ENCODE measurements at places on chromosomes 16 and 17.

DNA sequence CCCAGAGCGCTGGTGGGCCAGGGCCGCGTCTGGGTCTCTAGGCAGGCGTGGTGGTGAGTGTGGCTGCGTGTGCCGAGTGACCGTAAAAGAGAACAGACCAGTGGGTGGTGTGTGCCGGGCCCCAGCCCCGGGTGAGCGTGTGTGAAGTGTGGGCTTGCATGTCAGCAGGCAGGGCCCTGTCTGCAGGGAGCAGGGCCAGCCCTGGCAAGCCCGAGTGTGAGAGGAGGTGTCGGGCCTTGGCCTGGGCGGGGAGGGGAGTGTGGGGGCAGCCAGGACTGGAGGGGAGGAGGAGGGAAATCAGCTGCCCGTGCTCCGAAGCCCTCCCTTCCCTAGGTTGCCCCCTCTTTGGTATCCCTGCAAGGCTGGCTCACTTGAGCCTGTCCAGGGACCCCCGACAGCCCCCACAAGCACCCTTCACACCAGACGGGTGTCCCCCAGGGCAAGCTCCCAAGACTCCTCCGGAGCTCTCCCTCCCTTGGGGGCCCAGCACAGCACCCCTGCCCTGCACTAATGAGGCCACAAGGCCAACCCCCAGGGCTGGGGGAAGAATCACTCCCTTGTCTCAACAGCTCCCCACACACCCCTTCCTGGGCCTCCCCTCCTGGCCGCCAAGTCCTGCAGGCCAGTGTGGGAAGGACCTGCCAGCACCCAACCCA is 1.9 kb downstream of the USH1G start:
- no peak for DNase-seq

DNA sequence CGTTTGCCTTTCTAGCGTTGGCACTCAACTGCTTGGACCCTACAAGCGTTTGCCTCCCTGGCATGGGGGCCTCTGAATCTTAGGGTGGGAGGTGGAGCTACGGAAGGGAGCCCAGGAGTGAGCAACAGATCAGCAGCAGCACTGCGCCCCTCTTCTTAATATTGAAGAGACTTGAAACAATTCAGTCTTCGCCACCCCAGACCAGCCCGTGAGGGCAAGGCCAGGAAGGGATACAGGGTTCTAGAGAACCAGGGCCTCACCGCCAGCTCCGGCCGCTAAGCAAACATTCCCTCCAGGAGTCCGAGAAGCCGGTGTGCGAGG is 1.5 kb upstream of the GPRC5C start:
- DNase-seq = no peak

DNA sequence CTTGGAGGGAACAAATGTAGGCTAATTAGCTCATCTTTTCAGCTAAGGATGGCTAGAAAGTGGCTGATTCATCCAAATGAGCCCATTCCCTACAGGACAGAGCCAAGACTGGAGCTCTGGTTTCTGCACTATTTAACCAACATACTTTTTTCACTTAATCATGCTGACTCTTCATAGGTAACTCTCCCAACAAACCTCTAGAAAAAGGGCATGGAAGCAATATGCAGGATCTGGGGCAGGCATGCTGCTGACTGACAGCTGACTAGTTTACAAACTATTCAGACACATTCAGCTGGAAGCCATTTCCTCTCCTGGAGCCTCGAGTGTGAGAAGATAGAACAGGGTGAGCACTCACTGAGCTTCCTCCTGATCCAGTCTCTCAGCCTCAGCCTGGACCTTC is 6.2 kb downstream of the BECN1 start:
- no peak for DNase-seq

DNA sequence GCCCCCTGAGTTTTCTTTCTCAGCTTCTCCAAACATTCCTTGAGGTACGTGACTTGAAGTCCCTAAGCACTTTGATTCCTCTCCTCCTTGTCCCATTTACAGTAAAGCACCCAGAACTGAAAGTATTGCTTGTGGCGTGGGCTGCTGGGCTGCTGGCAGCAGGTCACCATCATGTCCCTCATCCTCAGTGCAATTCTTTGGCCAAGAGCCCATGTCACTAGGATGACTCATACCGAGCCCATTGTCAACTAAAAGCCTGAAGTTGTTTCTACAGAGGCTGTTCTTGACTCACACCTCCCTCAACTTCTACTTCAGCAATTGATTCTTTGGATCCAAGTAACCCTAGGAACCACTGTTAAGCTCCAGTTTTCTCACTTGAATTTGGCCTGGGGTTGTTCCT is 54.3 kb downstream of the KPNA2 start:
- peak; percentile 43 for DNase-seq

GRCh38 chr17:42683407-42684034 is 1.2 kb downstream of the CNTNAP1 start:
- DNase-seq = no peak

DNA sequence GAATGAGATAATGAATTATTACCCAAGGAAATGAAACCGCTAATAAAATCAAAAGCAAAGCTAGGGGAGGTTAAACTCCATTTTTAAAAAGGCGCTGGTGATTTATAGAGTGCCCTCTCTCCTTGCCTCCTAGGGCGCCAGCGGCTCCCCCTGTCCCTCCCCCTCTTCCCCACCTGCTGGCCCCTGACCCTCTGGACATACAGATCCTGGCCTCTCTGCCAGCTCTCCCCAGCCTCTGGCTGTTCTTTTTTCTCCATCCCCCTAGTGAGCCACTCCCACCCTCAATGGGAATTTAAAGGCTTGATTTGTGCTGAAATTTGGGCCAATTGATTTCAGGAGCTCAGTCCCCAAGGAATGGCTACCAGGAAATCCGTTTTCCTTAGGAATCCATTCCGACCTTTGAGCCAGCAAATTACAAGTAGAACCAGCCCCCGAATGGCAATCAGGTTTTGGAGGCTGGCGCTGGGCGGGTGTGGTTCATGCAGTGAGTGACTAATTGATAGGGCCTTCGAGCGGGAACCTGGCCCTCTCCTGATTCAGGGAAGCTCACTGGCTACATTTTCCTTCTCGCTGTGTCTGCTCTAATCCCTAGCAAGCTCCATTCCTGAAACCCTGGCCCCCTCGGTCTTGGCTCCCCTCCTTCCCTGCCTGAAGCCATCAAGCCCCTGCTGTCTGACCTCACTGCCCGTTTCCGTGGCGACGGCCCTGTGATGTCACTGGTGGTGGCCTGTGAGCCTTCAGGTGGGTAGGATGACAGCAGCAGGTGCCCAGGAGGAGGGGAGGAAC is 141.9 kb upstream of the SDK2 start:
- no peak for DNase-seq

DNA sequence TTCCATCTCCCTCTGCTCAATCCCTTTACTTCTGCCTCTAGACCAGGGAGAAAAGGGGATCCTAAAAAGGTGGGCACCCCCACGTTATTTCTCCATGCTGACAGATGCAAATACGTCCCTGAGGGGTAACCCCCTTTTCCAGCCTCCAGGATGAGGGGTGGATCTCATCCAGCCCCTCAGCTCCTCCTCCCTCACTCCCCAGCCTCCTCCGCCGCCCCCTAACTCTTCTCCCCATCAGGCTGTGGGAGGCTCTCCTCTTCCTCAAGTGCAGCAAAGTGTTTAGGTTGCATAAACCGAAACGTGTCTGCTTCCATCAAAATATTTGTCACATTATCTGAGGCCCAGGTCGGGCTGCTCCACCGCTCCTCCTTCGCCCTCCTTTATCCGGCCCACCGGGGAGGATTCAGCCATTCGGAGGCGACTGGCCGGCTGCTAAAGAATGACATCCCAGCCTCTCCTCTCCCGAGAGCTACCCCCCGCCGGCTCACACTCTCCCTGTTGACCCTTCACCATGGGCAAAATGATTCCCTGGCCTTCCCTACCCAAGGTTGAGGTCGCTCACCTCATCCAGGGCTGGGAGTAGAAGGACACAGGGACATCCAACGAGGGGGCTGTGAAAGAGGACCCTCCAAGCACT is 1.2 kb upstream of the C1QL1 start:
- no peak for DNase-seq

GRCh38 chr17:352421-353212 is at the start of gene RPH3AL:
RPH3AL (minus strand) TSS chr17:352807; CDS start chr17:327543, 25,264 bp downstream.
- DNase-seq = no peak

DNA sequence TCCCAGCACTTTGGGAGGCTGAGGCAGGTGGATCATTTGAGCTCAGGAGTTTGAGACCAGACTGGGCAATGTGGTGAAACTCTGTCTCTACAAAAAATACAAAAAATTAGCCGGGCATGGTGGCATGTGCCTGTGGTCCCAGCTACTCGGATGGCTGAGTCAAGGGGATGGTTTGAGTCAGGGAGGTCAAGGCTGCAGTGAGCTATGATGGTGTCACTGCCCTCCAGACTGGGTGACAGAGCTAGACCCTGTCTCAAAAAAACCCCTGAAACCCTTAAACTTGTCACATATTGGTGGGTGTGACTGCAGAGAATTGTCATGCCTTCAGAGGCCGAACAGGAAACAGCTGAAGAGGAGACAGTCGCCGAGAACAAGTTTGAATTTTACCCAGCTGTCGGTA is 13.4 kb downstream of the RPTOR start:
- DNase-seq = no peak

- DNase-seq = no peak
Measured at GRCh38 chr16:71368958-71369357, 10.4 kb downstream of the CALB2 start.

- DNase-seq = no peak
Measured at GRCh38 chr17:48483471-48484131, 47.2 kb downstream of the HOXB1 start.

DNA sequence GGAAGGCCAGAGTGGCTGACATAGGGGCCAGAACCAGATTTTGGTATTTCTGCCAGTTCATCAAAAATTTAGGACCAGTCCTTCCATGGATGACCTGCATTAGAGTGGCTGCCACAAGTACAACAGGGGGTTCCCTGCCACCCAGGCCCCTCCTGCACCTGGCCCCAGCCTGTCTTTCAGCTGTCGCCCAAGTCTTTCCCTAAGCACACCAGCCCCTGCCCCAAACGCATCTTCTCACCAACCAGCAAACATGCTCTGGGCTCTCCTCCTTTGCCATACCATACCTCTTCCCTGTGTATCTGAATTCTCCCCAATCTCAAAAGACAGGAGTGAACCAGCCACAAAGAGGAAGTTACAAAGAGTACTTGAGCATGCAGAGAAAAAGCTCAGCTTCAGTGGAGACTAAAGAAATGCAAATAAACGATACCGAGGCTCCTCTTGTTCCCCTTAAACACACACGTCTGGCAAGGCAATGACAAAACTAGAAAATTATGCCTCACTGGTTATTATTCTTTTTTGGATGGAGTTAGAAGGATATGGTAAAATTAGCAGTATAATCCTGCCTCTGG is 130.6 kb downstream of the DYNLRB2 start:
- no peak for DNase-seq

DNA sequence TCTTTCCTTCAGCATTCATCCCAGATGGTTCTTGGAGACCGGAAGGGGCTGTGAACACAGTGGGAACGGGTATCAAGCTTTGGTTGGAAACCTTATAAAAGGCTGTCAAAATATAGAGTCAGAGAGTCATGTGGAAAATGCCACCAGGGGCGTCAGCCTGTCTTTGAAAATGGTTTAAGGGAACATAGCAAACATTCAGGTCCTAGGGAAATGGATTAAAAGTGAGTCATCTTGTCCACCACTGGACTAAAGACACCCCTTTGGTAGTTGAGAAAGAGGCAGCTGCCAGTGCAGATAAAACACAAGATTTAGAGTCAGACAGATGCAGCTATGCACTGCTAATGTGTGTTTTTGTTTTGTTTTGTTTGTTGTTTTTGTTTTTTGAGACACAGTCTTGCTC is 47.8 kb upstream of the BCO1 start:
- DNase-seq = no peak

DNA sequence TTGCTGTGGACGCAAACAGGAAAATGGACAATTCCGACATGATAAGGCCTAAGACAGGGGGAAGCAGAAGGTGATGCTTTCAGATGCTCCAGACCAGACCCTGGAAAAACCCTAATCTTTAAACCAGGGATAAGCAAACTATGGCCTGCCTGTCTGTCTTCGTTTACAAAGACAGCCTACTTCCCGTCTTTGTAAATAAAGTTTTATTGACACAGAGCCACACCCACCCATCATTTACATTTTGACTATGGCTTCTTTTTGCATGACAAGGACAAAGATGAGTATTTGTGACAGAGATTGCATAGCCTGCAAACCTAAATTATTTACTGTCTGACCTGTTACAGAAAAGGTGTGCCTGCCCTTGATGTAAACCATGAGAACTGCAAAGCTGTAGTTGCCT is 177.9 kb downstream of the WSCD1 start:
- no peak for DNase-seq

- DNase-seq = peak; percentile 32
Measured at GRCh38 chr17:82767041-82767754, 15.3 kb downstream of the TBCD start.

GRCh38 chr16:57775661-57776469 is 26.4 kb downstream of the KIFC3 start:
- no peak for DNase-seq

- DNase-seq = no peak
Measured at GRCh38 chr16:85522842-85523601, 90.1 kb upstream of the GSE1 start.

DNA sequence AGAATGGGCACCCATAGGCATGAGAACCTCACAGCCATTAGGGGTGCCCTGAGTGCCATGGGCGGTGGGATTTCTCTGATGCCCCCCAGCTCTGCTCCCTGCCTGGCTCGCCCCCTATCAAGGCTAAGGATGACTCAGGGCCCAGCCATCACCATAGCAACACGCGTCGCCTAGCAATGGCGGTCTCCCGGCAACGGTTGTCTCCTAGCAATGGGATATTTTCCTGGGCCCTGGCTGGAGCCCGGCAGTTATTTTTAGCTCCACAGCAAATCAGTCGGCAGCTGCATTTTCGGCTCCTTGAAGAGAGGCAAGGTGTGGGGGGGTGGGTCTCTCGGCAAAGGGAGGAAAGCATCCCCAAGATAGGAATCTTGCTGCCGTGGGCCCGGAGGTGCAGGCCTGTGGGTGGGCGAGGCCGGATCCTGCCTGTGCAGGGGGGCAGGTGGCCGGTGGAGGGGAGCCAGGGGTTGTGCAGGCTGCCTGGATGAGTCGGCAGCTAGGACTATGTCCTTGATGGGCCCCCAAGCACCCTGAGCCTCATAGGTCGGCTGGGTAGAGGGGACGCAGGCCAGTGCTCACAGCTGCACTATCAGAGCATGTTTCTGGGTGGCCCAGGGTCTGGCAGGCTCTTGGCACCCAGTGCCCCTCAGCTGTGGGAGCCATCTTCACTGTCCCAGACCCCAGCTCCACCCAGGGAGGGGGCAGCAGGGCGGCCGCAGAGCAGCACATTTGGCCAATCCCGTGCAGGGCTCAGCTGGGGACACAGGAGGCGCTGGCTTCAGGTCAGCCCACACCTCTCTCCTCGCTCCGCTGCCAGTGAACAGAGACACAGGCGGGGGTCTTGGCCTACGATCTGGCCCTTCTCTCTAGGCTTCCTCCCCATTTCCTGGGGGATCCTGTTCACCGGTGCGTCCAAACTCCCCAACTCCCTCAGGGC is 4.2 kb upstream of the FBXL16 start:
- DNase-seq = no peak

DNA sequence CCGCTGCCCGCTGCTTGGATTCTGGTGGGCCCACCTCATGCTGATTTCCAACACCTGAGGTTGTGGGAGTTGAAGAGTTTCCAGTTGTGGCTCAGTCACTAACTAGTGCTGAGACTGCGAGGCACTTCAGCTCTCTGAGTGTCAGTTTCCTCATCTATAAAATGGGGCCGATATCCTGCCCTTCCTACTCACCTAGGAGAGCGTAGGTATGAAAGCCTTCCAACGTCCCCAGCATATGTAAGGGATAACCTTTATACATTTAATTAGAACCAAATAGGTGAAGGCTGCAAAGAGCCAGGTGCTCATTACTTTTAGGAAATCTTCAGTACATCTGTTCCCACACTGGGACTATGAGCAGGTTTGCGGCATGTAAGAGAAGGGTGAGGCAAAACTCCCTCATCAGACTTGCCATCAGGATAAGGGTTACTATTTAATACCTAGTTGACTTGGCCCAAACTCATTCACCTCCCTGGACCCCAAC is 782 bp upstream of the KIF18B start:
- DNase-seq = no peak

GRCh38 chr17:55576996-55577586 is 65.8 kb upstream of the SMIM36 start:
- DNase-seq = peak; percentile 36
